Activated T-helper 1 cell treated with anti-CD3 and anti-CD28 coated beads, Interleukin-12 subunit alpha, Interleukin-12 subunit beta, Interleukin-2, Interleukin-4 antibody, amounts not matched to agents 30 ng/mL and 10 ng/mL and 1 ng/mL, durations not matched to agents 14 hours and 24 hours and 36 hours (primary cell): ENCODE measurements at places on chromosomes 16 and 17.

- H3K4me3 ChIP-seq: no peak overlapping the region
- H3K4me1 ChIP-seq: no peaks in the 10 kb centered on the region
- no peak overlapping the region for H3K27ac ChIP-seq
- no peak for DNase-seq
- peaks cover 65% of the 10 kb centered on the region for H3K27me3 ChIP-seq
- H3K36me3 ChIP-seq: peaks cover 2% of the 10 kb centered on the region
These were observed 11.6 kb upstream of the NTN1 start for GRCh38 chr17:9009737-9010136.

- peaks cover 32% of the 10 kb centered on the region for H3K36me3 ChIP-seq
- H3K27me3 ChIP-seq: no peaks in the 10 kb centered on the region
- H3K4me1 ChIP-seq: peaks cover 70% of the 10 kb centered on the region
- H3K27ac ChIP-seq: peak overlapping the region; percentile 94
- DNase-seq: no peak
These were observed 4.3 kb downstream of the EVI2B start for GRCh38 chr17:31309556-31309955.

DNA sequence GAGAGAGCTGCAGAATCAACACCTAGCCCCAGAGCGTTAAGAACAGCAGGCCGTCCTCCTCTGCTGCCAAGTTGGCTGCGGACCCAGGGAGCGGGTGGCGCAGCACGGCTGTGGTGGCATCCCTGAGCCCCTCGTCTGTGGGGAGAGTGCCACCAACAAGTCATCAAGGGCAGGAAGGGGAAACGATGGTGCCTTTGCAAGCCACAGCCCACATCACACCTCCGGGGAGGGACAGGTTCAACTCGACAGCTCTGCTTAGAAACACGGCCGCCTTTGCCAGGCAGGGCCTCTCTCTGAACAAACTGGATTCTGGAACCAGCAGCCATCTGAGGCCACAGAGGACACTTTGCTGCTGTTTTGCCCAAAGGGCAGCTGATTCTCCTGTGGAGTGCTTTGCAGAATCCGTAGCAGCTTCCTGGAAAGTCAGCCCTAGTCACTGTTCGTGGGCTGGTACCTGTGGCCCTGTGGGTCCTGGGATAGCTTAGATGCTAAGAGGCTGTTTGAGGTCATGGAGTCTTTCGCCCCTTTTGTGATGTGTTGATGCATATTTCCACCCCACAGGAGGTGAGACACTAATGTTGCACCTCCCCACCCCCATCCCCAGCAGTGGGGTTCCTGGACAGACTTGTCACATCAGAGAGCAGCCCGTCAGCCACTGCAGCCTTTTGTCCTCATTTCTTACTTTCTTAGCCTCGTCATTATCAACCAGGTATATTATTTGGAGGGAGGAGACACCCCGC is 270.6 kb downstream of the CPPED1 start:
- H3K4me1 ChIP-seq: peaks cover 90% of the 10 kb centered on the region
- no peaks in the 10 kb centered on the region for H3K27me3 ChIP-seq
- H3K27ac ChIP-seq: peak overlapping the region; percentile 77

DNA sequence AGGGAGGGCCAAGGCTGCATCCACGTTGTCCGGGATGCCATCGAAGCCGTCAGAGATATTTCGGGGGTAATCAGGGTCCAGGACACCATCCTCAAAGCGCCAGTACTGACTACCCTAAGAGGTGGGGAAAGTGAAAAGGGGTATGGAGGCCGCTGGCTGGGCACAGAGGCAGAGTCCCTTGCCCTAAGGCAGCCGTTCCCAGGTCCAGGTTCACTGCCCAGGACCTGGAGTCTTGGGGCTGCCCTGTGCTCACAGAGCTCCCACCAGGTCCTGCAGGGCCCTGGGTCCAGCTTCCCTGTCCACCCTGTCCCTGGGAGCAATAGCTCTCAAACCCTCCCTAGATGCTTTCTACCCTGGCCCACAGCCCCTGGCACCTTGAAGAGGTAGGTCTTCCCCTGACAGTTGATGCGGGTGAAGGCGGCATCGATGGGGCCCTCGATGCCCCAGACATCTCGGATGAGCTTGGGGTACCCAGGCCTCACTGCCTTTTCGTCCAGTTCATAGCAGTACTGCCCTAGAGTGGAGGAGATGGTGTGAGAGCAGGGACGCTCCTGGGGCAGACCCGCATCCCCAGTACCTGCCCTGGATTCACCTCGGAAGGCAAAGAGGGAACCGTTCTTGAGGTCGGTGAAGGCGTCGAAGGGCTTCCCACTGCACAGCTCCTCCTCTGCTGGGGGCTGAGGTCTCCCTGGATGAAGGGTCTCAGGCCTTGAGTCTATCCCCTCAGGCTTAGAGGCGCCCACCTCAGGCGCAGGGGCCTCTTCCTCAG is 1.0 kb downstream of the VTN start:
- no peak overlapping the region for H3K27ac ChIP-seq
- DNase-seq: no peak
- H3K27me3 ChIP-seq: no peaks in the 10 kb centered on the region
- H3K4me3 ChIP-seq: no peak overlapping the region
- H3K4me1 ChIP-seq: peaks cover 14% of the 10 kb centered on the region
- peaks cover 4% of the 10 kb centered on the region for H3K36me3 ChIP-seq

GRCh38 chr17:83079352-83079747 is at the start of gene METRNL:
TSS of gene METRNL (plus strand) at chr17:83079609. CDS start at chr17:83079816, 207 bp downstream.
- H3K27ac ChIP-seq: no peak within 1 kb of the TSS
- H3K27me3 ChIP-seq: peaks cover 11% of the 10 kb centered on the region
- H3K4me3 ChIP-seq: peak within 1 kb of the TSS; percentile 58
- H3K4me1 ChIP-seq: peaks cover 28% of the 10 kb centered on the region

- no peak overlapping the region for H3K27ac ChIP-seq
- H3K4me1 ChIP-seq: peaks cover 51% of the 10 kb centered on the region
- no peaks in the 10 kb centered on the region for H3K27me3 ChIP-seq
- H3K4me3 ChIP-seq: peak overlapping the region; percentile 22
- peaks cover 33% of the 10 kb centered on the region for H3K36me3 ChIP-seq
These were observed 140.2 kb downstream of the AATF start for GRCh38 chr17:37088913-37089312.

DNA sequence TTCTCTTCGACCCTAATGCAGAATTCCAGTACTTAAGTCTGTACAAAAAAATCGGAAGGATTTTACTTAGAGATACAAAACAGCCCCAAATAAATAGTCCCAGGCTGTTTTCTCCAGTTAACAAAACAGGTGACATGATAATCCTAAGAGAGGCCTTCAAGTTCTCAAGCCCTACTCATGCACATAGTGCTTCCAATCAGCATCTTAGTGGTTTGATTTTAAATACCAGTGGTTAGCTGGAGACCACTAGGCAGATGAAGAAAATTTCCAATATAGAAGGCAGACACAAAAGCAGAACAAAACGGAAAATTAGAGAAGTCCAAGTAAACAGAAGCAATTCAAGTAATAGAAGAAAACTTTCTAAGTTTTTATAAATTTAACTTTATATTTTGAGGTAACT is 5.2 kb upstream of the OR4D2 start:
- no peaks in the 10 kb centered on the region for H3K36me3 ChIP-seq
- no peak overlapping the region for H3K4me3 ChIP-seq
- no peak for DNase-seq

DNA sequence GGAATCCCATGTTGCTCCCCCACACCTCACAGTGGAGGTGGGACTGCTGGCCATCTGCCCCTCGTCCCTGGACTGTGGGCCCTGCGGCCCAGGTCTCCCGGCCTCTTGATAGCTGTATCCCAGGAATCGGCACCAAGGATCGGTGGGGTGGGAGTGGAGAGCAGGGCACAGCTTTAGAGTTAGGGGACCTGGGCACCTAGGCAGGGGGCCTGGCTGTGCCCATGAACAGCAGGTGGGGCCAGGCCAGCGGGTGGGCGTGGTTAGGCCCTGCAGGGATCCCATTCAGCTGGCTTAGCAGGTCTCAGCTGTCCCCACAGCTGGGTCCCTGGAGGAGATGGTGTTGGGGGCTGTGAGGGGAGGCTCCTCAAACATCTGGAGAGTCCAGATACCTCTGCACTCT is 49.2 kb downstream of the SREBF1 start:
- DNase-seq: no peak
- peaks cover 11% of the 10 kb centered on the region for H3K4me1 ChIP-seq
- no peaks in the 10 kb centered on the region for H3K36me3 ChIP-seq
- H3K27me3 ChIP-seq: peaks cover 4% of the 10 kb centered on the region

DNA sequence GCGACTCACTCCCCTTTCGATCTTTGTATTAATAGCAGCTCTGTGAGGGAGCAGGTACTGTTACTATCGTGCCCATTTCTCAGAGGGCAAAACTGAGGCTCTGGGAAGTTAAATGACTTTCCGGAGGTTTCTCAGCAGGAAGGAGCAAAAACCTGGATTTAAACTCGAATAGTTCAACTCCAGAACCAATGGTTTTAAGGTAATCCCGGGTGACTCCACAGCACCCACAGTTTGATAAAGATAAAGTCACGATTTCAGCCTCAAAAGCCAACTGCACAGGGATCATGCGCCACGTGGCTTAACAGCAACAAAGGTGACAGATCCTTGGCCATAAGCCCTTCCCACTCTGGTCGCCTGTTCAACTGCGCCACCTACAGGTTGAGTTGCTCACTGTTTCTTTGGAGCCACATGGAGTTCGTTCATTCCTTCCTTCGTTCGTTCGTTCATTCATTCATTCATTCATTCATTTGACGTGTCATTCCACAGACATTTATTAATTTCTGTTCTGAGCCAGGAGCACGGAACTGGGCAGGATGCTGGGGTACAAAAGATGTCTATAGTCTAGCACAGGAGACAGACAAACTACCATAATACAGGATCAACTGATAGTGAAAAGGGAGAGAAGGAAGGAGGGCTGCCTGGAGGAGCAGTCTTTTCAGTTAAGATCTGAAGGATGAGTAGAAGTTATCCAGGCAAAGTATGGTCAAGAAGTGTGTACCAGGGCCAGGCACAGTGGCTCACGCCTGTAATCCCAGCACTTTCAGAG is 134.8 kb downstream of the HS3ST2 start:
- peaks cover 7% of the 10 kb centered on the region for H3K4me1 ChIP-seq
- peaks cover 28% of the 10 kb centered on the region for H3K27me3 ChIP-seq
- DNase-seq: peak; percentile 22
- no peak overlapping the region for H3K27ac ChIP-seq

- H3K4me1 ChIP-seq: peaks cover 5% of the 10 kb centered on the region
- peak overlapping the region; percentile 58 for H3K27ac ChIP-seq
- peaks cover 7% of the 10 kb centered on the region for H3K27me3 ChIP-seq
- H3K4me3 ChIP-seq: peak overlapping the region; percentile 79
- H3K36me3 ChIP-seq: peaks cover 12% of the 10 kb centered on the region
These were observed 1.1 kb upstream of the STUB1 start for GRCh38 chr16:678858-679813.

GRCh38 chr17:57256708-57257112 is 387 bp downstream of the MSI2 start:
- H3K4me1 ChIP-seq: peaks cover 54% of the 10 kb centered on the region
- peaks cover 32% of the 10 kb centered on the region for H3K36me3 ChIP-seq
- H3K4me3 ChIP-seq: peak overlapping the region; percentile 89
- no peaks in the 10 kb centered on the region for H3K27me3 ChIP-seq
- H3K27ac ChIP-seq: peak overlapping the region; percentile 93
- DNase-seq: no peak

DNA sequence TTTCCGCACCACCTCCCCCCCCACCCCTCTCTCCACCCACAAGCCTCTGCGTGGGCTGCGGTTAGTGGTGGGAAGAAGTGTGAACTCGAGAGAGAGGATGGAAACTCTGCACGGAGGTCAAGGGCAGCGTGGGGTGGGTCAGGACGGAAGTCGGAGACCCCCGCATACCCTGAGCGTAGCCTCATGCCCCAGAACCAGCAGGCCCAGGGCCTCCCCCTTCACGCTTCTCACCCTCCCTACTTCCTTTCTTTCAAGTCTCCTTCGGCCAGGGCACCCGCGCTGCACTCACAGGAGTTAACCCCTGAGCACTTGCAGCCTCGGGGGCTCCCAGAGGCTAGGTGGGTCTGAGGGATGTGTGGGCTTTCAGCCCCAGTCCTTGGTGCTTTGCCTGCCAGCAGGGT is 9.2 kb downstream of the TBKBP1 start:
- peak overlapping the region; percentile 72 for H3K4me3 ChIP-seq
- H3K36me3 ChIP-seq: peaks cover 22% of the 10 kb centered on the region
- H3K4me1 ChIP-seq: peaks cover 88% of the 10 kb centered on the region
- peak overlapping the region; percentile 84 for H3K27ac ChIP-seq
- H3K27me3 ChIP-seq: no peaks in the 10 kb centered on the region
- DNase-seq: peak; percentile 45

DNA sequence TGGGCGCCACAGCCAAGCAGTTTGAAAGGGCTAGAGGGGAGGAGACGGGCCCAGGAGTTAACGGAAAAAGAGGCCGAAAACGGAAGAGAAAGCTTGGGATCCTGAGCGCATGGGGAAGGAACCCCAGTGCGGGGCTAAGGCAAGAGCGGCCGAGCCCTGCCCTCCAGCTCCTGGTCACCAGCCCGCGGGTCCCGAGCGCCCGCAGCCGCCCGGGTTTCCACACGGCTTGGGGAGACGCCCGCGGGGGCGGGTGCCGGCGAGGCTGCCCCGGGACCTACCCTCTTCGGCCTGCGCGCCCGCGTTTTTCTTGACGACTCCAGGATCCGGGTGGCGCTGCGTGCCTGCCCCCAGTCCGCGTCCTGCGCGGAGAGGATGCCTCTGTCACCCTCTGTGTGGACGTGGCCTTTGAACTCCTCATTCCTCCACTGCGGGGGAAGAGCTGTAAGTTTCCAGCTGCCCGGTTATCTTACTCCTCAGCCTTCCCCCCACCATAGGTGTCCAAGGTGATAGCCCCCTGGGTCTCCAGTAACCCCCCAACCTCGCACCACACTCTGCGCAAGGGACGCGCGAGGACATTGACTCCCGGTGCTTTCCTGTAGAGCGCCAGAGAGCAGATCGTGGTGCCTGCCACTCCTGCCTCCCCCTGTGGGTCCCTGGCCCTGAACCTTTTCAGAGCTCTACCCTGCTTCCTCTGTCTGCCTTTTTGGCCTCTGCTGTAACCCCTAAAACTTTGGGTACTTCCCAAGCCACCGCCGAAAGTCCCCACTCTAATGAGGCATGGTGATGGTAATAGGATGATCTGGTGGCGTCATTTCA is 1.7 kb upstream of the CDH11 start:
- no peaks in the 10 kb centered on the region for H3K36me3 ChIP-seq
- no peak overlapping the region for H3K4me3 ChIP-seq
- peaks cover 32% of the 10 kb centered on the region for H3K27me3 ChIP-seq
- DNase-seq: no peak
- peak overlapping the region; percentile 52 for H3K27ac ChIP-seq

DNA sequence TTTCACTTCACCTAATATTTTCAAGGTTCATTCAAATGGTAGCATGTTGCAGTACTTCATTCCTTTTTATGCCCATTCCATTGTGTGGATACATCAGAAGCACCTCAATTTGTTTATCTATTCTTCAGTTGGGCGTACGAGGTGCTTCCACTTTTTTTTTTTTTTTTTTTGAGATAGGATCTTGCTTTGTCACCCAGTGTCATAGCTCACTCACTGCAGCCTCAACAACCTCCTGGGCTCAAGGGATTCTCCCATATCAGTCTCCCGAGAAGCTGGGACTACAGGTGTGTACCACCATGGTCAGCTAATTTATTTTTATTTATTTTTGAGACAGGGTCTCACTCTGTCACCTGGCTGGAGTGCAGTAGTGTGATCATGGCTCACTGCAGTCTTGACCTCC is 22.5 kb upstream of the SPNS3 start:
- peaks cover 5% of the 10 kb centered on the region for H3K4me1 ChIP-seq
- no peak for DNase-seq
- H3K36me3 ChIP-seq: no peaks in the 10 kb centered on the region
- H3K27ac ChIP-seq: no peak overlapping the region
- H3K4me3 ChIP-seq: no peak overlapping the region

- H3K36me3 ChIP-seq: no peaks in the 10 kb centered on the region
- H3K27ac ChIP-seq: no peak overlapping the region
- no peak overlapping the region for H3K4me3 ChIP-seq
- peaks cover 6% of the 10 kb centered on the region for H3K27me3 ChIP-seq
These were observed 22.9 kb upstream of the DYNLRB2 start for GRCh38 chr16:80517846-80518245.

GRCh38 chr17:82655523-82655922 is 7.3 kb upstream of the WDR45B start:
- no peaks in the 10 kb centered on the region for H3K27me3 ChIP-seq
- DNase-seq: no peak
- no peaks in the 10 kb centered on the region for H3K36me3 ChIP-seq
- no peaks in the 10 kb centered on the region for H3K4me1 ChIP-seq
- H3K27ac ChIP-seq: no peak overlapping the region
